Left renal pelvis (tissue), 4 donors: ENCODE measurements at places on chromosomes 3 and 15. TPM values are rescaled to one million over a fixed set of nuclear protein-coding genes. Genes with fewer than 3 reads are reported as not detected.

Gene SI
- polyA plus RNA-seq: 0.10 TPM

Gene HCLS1
- 7.6 TPM for polyA plus RNA-seq

Gene NR1I2
- polyA plus RNA-seq: 0.18 TPM

Gene MYL3
- 23.6 TPM for polyA plus RNA-seq

Gene TAGLN3
- 3.5 TPM for polyA plus RNA-seq

Gene SPINK8
- polyA plus RNA-seq: 0.35 TPM

Gene DGKG
- polyA plus RNA-seq: 0.48 TPM

Gene CLDN16
- polyA plus RNA-seq: 44.6 TPM

- no peak for DNase-seq
These were observed 1089.8 kb downstream of the ROBO2 start for GRCh38 chr3:78129707-78130106.

GRCh38 chr3:19103510-19103909, 44.8 kb upstream of the KCNH8 start:
- no peak for DNase-seq

- DNase-seq: no peak
These were observed 182.5 kb downstream of the SLCO3A1 start for GRCh38 chr15:92035961-92036360.

DNA sequence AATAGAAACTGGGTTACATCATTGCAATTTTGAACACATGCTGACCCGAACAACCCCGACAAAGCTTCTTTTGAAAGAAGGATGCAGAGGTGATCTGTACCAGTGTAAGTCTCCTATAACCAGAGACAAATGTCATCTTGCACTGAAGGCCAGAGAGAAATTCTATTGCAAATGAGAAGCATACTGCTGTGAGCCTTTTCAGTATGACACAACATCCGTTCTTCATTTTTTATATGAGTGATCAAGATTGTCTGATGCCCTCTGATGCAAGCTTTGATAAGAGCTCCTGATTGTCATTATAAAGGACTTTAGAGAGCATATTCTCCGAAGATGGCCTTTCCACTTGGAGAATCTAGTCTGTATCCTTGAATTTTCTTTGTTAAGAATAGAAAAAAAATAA, 36.9 kb downstream of the PCOLCE2 start:
- DNase-seq: no peak

GRCh38 chr15:81897057-81897677, 148.7 kb downstream of the MEX3B start:
- no peak for DNase-seq

DNA sequence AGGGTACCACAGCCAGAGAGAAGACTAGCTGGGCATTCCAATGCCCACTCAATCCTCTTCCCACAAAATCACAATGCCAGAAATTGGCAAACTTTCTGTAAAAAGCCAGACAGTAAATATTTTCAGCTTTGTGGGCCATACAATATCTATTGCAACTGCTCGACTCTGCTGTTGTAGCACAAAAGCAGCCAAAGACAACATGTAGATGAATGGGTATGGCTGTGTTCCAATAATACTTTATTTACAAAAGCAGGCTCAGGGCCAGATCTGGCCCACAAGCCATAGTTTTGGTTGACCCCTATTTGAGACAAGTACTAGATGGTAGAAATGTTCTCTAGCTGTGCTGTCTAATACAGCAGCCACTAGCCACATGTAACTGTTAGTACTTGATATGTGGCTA, 330.9 kb downstream of the ERC2 start:
- DNase-seq: no peak

GRCh38 chr3:155352900-155353490, 59.5 kb upstream of the STRIT1 start:
- no peak for DNase-seq

DNA sequence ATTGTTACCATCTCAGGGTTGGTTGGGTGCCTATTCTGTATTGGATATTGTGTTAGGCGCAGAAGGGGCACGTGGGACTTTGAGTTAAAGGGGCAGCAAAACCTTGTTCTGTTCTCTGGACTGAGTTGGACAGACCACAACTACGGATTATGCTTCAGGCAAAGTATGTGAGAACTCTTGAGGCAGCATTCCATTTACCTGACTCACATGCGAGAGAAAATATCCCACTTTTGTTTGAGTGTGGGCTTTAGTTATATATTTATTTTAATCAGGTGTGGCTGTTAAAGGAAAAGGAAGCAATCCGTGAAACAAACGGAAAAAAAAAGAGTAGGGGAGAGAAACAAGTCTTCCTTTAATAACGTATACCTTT, 627 bp upstream of the PLS1 start:
- DNase-seq: no peak

GRCh38 chr3:115226844-115227445, 79.9 kb upstream of the ZBTB20 start:
- no peak for DNase-seq

DNA sequence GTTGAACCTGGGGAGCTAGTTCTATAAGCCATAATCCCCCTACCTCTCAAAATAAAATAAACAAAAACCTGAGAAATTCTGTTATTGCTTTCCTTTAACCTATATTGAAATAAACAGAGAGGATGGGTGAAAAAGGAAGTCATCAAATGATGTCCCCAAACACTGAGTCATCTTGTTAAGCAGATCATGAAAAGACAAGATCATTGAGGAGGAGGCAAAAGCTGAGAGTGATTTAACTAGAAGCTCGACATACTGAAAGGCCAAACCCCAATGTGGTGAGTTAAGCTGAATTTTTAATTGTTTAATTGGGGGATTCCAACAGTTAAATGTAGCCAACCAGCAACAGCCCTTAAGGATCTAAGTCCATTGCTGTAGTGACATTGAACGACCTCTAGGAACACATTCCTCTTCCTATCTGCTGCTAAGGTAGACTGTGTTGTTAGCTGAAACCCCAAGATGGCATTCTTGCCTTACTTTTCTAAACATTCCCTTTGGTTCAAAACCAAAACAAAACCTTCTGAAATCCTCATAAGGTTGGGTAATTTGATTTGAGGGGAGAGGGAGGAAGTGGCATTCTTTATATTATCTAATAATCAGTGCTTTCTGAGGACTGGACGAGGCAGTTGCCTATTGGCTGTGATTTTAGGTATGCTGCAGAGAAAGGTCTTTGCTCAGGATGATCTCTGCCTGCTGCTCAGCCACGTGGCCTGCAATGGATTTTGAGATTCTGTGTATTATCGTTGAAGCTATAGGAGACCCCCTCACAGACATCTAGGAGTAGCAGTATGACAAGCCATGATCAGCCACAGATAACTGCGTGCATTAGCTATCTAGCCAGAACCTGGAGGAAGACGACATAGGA, 62.7 kb upstream of the BNIP2 start:
- no peak for DNase-seq

DNA sequence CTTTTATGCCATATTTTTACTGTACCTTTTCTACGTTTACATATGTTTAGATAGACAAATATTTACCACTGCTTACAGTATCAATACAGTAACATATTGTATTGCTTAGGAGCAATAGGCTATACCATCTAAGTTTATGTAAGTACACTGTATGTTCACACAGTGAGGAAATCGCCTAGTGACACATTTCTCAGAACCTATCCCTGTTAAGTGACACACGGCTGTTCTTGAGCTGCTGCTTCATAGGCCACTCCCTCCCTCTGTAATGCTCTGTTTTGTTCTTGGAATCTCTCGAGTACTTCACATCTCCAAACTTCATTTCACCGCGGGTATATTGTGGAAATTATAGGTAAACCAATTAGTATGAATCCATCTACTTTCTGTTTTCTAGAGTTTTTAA, 13.4 kb upstream of the SELENOT start:
- DNase-seq: no peak

- DNase-seq: no peak
These were observed 31.9 kb downstream of the STARD5 start for GRCh38 chr15:81291916-81292522.
